Stimulated activated CD4-positive, alpha-beta T cell treated with anti-CD3 and anti-CD28 coated beads, TNF-alpha, amount 100 ng/mL, for 1 hour (primary cell): ENCODE measurements at places on chromosomes 5 and 9.

- no peak for DNase-seq
Observed at GRCh38 chr9:88390371-88390990, 2.2 kb downstream of the SPIN1 start.

GRCh38 chr9:135391759-135392158 lies 87.8 kb upstream of the PPP1R26 start:
- DNase-seq = no peak

- DNase-seq = no peak
Observed at GRCh38 chr5:169002953-169003555, 297.9 kb downstream of the SLIT3 start.

DNA sequence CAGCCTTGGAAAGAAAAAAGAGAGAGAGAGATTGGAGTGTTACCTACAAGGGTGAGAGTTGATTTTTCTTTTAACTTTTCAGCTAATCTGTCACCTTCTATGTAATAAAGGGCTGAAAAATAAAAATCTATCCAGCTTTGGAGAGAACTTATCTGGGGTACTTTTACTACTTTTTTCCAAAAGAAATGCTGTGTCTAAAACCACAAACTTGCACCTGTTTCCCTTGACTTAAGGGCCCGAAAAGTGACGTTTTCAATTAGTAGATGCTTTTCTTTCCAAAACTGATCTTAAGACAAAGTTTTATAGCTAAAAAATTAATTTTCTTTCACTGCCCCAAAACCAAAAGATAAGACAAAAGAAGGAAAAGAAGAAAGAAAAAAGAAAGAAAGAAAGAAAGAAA lies 48.8 kb downstream of the SMIM23 start:
- no peak for DNase-seq

DNA sequence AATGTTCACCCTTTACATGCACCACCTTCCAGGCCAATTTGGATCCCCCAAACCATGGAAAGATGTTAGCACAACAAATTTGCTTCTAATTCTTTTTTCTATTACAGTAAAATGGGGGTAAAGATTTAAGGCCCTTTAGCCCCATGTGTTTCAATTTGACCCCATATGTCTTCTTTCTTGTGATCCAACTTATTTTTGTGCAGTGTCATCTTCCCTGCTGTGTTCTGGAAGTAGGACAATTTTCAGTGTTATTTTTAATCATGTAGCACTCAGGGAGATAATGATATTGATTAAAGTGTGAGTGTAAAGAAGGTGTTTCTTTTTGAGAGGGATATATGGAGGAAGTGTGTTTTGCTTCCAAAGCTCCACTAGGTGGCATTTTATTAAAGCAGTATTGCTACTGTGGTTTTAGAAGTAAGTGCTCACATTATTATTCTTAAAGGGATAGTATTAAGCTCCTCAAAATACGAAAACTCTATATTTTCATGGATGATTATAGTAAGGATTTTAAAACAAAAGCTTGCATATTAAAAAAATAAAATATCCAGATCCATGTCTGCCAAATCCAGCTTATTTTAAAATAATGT lies 118.7 kb upstream of the ATP10B start:
- no peak for DNase-seq

DNA sequence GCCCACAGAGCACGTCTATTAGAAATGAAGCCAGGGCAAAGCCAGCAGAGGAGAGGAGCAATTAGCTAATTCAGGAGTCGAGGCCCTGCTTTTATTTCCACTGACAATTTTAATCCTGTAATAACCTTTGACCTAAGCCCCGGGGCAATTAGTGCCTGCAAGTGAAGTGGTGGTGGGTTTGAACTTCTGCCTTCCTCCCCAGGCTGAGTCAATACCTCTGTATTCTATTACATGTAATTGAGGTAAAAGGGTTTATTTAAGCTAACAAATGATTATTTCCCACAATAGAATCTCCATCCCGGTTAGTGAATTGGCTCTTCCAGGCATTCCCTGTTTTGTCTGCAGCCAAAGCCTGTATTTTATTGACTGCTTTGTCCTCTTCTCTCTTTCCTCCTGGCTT lies 49.9 kb downstream of the FGF18 start:
- no peak for DNase-seq

- no peak for DNase-seq
Observed at GRCh38 chr5:10652151-10652550, 88.3 kb downstream of the ANKRD33B start.

GRCh38 chr9:110248361-110248760 lies 7.9 kb downstream of the TXN start:
- no peak for DNase-seq

DNA sequence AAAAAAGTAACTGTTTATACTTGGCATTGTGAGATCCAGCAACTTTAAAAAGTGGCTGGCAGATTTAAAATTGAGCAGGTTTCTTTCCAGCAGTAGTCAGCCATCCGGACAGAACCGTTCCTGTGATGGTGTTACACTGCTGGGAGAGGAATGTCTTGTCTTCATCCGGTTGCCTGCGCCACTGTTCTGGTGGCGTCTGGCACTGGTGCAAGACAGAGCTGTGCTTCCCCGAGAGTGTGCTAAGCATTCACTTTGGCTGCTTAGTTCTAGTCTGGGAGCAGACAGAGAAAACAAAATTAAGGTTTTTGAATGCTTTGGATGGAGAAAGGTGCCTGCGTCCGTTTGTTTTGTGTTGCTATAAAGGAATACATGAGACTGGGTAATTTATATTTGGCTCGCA lies 35.5 kb upstream of the CREBRF start:
- DNase-seq = no peak

DNA sequence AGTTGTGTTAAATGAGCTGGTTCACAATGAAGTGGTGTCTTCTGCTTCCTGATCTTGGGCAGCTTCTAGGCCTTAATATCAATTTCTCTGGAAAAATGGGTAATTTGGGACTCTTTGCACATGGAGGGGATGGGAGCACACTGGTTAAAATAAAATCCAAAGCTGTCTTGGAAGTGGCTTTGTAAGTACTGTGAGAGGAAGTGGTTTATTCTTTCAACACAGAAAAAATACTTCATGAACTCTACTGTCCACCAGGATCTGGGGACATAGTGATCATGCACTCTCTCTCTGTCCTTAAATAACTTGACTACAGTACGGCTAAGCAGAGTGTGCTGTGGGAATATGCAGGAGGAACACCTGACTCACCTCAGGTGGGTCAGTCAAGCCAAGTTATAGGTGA lies 2.4 kb downstream of the PCYOX1L start:
- no peak for DNase-seq

GRCh38 chr9:86352440-86353077 lies 1.7 kb downstream of the TUT7 start:
- no peak for DNase-seq
